GM12891 (cell line): ENCODE measurements at places on chromosomes 2 and 18.
A peak's percentile ranks its signal among the peaks of the same experiment; 100 is the strongest.

DNA sequence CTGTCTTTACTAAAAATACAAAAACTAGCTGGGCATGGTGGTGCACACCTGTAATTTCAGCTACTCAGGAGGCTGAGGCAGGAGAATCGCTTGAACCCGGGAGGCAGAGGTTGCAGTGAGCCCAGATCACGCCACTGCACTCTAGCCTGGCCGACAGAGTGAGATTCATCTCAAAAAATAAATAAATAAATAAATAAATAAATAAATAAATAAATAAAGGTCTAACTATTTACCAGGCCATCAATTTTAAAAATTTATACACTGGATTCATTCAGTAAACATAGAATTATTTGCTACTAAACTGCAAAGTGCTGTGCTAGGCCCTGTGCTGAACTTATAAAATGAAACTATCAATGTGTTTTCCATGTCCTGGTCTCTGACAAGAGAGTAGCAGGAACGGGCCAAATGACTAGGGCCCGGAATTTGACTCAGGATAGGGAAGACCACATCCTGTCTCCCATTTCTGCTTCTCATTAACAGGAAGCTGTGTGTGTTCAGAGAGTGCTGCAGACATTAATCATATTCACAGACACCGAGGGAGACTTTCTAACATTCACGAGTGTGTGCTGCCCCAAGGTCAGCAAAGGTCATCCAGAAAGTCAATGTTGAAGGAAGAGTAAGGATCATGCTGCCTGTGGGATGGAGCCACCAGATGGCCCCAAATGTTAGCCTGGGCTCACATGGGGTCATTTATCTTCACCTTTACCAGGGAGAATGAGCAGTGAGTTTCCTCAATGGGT is 95.8 kb downstream of the SPP2 start:
- no peak for DNase-seq

- no peak for DNase-seq
Observed at GRCh38 chr2:236974148-236974547, 111.5 kb upstream of the COPS8 start.

- DNase-seq, result no peak
Observed at GRCh38 chr2:142415461-142415860, 284.6 kb upstream of the LRP1B start.

DNA sequence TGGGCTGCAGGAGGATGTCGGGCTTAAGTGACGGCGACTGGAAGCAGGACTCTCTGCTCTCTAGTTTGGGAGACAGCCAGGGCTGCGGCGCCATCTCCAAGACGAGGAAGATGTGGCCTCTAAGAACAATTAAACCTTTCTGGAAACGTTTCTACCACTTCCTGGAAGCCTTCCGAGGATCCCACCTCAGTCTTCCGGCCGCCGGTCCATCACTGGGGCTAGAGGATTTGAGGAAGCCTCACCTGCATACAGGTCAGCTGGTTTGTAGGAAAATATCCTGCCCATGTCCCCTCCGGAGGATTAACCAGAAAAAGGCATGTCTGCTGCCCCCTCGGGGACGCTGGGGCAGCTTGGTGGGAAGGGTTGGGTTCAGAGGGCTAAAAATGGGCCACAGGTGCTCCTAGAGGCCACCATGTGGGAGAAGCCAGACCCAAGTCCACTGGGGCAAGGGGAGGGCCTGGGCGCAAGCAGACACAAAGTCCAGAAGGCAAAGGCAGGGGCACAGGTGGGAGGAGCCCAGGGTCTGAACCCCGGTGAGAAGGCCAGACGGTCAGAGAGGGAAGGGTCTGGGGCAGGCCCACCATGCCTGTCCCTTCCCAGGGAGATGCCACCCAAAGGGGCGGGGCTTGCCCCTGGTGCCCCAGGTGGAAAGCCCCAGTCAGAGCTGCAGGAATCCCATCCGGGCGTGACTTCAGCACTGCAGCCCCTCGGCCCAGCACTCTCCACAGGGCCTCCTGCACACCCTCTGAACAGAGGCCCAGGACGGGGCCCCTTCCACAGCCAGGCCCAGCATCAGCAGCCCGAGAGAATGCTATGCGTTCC is 82.2 kb upstream of the ID2 start:
- DNase-seq, result no peak

GRCh38 chr2:8680822-8681760 is 765 bp upstream of the ID2 start:
- DNase-seq, result no peak

DNA sequence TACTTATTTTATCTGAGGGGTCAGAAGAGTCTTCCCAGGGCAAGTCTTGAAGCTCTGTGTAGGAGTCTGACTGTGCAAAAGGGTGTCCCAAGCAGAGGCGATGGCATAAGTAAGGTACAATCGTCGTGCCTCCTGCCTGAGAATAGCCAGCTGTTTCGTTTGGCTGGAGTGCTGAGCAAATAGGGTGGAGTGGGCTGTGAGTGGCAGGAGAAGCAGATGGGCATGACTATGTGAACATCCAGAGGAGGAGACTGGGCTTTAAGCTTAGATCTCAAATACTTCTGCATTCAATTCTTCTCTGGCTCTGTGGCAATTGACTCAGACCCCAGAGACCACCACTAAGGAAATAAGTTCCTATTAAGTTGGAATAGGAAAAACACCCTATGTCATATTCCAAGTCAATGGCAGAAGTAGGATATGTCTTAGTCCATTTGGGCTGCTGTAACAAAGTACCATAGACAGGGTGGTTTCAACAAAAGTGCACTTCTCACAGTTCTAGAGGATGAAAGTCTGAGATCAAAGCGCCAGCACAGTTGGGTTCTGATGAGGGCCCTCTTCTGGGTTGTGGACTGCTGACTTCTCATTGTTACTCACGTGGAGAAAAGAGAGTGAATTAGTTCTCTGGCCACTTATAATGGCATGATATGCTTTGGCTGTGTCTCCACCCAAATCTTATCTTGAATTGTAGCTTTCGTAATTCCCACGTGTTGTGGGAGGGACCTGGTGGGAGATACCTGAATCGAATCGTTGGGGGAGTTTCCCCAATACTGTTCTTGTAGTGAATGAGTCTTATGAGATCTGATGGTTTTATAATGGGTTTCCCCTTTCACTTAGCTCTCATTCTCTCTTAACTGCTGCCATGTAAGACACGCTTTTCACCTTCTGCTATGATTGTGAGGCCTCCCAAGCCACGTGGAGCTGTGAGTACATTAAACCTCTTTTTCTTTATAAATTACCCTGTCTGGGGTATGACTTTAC is 120.2 kb downstream of the LPIN1 start:
- no peak for DNase-seq

DNA sequence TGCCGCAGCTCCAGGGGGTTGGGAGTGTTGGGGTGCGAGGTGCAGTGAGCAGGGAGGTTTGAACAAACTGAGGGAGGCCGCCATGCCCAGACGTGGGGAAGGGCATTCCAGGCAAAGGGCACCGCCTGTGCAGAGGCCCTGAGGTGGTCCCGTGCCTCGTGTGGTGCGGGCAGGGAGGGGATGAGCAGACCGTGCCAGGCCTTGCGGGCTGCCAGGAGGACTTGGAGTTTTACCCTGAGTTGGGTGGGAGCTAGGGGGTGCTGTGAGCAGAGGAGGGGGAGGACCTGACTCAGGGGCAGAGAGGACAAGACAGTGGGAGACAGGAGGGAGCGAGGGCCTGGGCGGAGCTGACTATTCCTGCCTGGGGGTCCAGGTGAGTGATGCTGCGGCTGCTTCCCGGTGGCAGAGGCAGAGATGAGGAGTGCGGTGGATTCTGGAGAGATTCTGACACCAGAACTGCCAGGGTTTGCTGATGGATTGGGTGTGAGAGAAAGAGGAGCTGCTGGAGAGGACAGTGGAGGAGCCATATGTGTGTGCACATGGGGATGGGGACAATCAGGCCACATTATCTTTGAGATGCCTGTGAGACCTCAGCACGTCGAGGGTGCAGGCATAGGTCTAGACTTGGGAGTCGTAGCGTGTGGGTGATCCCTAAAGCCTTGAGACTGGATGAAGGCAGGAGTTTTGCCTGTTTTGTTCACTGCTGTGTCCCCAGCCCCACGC is 23.4 kb downstream of the ZAP70 start:
- no peak for DNase-seq

DNA sequence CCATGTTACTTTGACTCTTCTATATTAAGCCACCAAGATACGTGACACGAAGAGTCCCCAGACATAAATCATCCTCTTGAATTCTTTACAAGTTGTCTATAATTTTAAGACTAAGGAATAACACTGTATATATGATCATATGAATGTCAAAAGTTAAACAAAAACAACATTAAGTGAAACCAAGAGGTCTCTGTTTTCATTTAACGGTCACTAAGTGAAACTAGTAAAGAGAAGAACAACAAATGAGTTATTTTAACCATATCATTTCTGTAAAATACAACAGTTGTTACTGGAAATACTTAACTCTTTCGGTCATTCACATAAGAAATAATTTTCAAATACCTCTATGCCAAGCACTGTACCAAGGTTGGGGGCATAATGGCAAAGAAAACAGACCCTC is 45.7 kb upstream of the STK17B start:
- no peak for DNase-seq

DNA sequence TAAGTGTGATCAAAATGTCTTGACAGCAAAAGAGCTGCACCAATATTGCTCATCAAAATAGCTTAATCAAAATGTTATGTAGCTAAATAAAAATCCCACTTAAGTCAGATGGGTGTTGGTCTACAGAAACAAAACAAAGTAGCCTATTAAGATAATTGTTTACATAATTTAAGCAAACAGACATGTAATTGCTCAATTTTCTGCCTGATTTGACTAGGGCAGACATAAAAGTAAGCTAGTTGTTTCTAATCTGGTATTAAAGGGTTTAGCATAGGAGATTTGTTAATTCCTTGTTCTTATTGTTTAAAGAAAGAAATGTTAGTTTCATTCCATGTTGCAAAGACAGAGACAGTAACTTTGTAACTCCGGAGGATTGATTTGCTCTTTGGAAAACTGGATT is 11.5 kb upstream of the FEZ2 start:
- no peak for DNase-seq

DNA sequence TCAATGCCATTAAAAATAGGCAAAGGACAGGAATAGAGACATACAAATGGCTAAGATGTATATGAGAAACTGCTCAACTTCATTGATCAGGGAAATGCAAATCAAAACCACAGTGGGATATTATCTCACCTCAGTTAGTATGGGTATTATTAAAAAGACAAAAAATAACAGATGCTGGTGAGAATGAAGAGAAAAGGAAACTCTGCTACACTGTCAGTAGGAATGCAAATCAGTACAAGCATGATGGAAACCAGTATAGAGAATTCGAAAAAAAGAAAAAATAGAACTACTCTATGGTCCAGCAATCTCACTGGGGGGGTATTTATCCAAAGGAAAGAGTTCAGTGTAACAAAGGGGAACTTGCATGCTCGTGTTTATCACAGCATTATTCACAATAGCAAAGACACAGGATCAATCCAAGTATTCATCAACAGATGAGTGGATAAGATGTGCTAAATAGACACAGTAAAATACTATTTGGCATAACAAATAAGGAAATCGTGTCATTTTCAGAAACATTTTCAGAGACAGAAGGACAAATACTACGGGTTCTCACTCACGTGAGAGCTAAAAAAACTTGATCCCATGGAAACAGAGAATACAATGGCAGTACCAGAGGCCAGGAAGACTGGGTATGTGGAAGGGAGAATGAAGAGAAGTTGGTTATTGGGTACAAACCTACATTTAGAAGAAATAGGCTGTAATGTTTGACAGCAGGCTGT is 60.6 kb downstream of the CCDC74A start:
- DNase-seq, result peak; percentile 19

- no peak for DNase-seq
Observed at GRCh38 chr2:18362696-18363095, 197.8 kb downstream of the RDH14 start.

GRCh38 chr18:61738488-61738887 is 154.3 kb downstream of the RNF152 start:
- no peak for DNase-seq

DNA sequence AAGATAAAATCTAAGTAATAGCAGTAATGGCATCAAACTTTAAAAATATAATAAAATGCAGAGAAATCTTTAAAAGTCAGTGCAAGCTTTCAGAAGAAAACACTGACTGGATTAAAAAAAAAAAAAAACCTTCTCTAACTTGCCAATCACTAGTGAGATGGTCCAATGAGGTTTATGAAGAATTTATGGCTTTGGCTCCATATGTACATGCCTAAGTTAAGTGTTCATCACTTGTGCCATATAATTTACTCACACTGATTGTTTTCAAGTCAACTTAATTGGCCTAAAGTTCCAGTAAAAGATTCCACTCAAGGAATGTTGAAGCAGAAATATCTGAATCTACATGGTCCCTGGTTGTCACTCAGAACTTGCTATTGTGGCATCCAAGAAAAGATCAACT is 40.7 kb upstream of the RAB27B start:
- DNase-seq, result no peak

DNA sequence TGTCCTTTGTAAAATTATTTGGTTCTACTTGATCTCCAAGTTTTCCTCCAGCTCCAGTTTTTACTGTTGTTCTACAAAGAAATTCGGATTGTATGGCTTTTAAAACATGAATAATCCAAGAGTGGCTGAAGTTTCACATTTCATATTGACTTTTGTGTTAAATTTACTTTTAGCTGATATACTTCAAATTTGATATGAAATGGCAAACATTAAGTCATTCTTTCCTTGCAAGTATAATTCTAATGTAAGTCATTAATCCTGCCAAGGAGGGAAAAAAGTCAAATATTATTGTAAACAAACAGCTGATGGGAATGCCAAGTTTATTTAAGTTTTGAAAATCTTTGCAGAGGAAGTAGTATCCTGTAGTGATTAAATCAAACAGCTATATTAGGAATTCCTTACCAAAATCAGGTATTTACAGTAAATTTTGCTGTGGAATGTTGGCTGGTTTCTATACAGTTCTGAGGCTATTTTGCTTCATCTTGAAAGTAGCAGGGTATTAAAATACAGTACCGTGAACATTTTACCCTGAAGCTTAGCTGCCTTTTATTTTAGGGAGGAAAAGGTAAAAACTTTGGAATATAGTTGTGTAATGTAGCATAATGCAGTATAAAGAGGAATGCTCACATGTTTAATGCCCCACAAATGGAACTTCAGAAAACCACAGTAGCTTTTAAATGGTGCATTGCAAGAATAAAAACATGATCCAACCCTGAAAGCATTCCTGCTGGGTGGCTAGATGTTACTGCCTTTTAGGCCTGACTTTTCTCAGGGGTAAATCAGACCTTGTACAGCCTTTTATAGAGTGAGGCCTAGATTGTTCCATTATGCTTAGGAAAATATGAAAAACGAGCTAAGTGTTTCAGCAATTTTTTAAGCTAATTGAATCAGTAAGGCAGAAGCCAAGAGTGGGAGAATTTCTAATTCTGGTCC is 62.7 kb upstream of the NT5C1B start:
- no peak for DNase-seq
